Adrenal gland (tissue), 19 donors: ENCODE measurements at places on chromosomes 7 and 10. TPM values are rescaled to one million over a fixed set of nuclear protein-coding genes. Genes with fewer than 3 reads are reported as not detected.

CASP7 gene
- 8.4 TPM for polyA plus RNA-seq

SHTN1 gene
- 14.6 TPM for polyA plus RNA-seq

SEMA3C gene
- polyA plus RNA-seq, result 2.9 TPM

TMEM254 gene
- 11.8 TPM for polyA plus RNA-seq

- DNase-seq, result no peak
Measured at GRCh38 chr7:18313965-18314364, 181.6 kb upstream of the HDAC9 start.

DNA sequence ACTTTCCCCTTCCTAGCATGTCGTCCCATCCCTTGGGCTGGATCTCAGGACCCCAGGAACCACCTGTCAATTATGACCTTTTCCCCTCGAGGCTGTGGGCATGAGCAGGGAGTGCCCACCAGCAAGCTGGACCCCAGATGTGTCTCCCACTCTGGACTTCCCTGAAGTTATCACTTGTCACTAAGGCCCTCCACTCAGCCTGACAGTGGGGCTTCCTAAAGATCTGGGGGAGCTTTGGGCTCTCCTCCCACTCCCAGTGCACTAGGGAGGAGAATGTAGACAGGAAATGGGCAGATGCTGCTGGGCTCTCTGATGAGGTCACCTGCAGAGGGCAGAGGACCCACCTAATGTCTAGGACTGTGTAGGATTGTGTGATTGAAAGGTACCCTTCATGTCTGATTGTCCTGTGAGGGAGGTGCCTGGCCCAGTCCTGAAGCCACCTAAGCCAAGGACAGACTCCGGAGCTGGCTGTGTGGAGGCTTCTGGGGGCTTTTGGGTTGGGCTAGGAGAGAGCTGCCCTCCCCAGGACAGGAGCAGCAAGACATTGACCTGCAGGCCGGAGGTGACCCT is 18.7 kb downstream of the MYO1G start:
- no peak for DNase-seq

FZD1 gene
- 3.3 TPM for polyA plus RNA-seq

- no peak for DNase-seq
Measured at GRCh38 chr10:112184052-112184371, 447 bp upstream of the GPAM start.

GRCh38 chr10:70132098-70133029 is at the start of gene AIFM2:
Gene AIFM2 (minus strand): TSS chr10:70132825. CDS start chr10:70124084, 8,741 bp downstream.
- DNase-seq, result peak; percentile 91

DNA sequence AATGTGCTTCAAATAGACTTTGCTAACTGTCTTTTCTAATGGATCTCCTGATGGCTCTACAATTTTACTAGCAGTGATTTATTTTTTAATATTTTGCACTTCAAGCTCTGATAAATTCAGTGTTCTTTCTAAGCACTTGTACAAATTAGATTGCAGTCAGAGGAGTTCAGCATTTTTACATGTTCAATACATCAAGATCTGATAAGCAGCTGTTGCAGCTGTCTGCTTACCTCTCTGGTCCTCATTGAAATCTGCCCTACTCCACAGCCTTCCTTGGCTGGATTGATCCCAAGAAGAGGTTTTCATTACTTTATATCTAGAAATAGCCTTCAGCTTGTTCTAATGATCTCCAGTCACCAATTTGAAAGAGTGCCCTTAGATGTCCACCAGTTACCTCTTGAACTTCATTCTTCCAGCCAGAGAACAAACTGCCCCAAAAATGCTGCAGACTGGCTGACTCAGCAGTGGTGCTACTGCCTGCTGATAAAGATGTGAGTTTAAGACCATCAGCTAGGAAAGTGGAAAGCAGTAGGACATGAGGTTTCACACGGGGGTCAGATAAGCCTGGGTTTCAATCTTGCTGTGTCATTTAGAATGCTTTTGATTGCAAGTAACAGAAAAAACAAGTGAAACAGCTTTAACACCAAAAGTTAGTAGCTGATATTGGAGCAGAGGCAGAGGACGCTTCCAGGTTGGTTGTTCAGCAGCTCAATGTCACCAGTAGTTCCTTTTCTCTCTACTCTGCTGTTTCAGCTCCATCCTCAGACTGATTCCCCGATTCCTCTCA is 350.9 kb upstream of the NPVF start:
- DNase-seq, result no peak

GRCh38 chr7:115008465-115009114 is 86.7 kb downstream of the MDFIC start:
- DNase-seq, result peak; percentile 37

EDRF1 gene
- polyA plus RNA-seq, result 21.7 TPM

HOXA3 gene
- polyA plus RNA-seq, result 3.7 TPM

HGF gene
- polyA plus RNA-seq, result 7.4 TPM

DNA sequence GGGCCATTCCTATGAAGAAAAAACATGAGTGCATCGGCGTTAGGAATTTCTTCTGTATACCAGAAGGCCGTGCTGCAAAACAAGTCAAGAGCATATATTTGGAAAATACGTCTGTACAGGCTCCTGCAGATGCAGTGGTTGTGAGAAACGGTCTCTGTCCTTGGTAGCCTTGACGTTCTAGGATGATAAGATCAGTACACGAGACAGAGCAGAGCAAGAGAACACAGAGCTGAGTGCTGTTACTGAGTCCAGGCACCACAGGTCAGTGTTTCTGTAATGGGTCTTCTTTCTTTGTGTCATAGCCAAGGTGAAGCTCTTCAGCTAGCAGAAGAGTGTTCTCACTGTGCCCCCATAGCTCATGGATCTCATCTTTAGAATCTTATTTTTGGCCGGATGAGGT is 62.8 kb downstream of the WDR37 start:
- DNase-seq, result peak; percentile 72

DNA sequence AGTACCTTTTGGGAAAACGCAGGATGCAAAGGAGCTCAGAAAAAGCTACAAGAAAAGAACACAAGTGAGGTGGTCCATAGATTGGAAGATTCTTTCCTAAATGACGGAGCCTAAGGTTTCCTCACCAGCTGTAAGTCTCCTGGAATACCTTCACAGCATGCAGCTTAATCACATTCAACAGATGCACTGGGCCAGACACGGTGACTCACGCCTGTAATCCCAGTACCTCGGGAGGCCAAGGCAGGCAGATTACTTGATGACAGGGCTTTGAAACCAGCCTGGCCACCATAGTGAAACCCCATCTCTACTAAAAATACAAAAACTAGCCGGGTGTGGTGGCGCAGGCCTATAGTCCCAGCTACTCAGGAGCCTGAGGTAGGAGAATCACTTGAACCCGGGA is 228.7 kb downstream of the FRMD4A start:
- no peak for DNase-seq

HBP1 gene
- polyA plus RNA-seq, result 76.2 TPM

DNA sequence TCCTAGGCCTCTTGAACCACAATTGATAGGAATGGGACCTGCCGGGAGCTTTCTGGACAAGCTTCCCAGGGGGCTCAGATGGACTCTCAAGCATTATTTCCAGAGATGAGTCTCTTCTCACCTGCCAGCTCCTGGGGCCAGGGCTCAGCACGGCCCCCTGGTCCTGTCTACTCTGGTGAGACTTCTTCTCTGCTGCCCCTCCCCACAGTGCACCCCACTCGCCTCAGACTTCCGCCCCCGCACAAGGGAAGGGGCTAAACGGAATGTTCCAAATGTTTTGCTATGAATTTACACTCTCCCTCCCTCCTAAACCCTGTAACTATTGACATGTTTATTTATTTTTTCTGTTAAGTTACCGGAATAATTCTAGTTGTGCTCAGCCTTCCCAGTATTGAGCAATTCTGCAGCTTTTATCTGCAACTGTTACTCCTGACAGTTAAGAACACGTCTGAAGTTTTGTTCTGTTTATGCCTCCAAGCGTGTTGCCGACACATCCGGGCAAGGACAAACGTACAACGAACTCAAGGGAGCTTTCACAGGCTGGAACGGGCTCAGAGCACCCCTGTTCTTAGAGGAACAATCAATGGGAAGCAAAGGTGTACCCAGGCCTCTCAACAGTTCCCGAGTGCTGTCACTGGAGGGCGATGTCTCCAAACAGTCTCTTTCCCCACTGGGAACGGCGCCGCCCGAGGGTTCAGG is 55.2 kb downstream of the FHIP2A start:
- DNase-seq, result peak; percentile 76

DNA sequence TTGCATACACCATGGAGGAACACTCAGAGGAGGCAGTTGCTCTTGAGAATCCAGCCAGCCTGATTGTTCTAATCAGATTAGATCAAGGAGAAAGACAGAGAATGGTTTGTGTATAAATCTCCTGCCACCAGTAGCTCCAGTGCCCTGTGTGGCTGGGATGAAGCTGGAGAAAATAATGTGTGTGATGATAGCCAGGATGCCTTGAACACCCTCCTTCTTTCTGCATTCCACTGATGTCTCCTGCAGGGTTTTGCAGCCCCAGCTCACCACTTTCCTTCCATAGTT is 614.7 kb upstream of the FOXK1 start:
- DNase-seq, result no peak

DNA sequence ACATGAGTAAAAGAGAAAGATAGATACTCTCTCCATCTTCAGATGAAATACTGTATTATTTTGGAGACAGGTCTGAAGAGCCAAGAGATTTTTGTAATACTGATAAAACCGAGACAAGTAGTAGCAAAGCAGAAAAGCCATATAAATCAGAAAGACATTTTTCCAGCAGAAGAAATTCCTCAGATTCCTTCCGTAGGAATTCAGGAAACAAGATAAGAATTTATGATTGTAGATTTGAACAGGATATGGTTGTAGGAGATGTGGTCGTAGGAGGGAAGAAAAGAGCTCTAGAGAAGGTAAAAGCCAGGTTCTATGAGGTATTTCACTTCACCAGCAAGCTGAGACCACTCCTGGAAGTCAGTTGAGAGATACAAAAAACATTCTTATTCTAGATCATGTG is 17.6 kb upstream of the AASS start:
- no peak for DNase-seq

- DNase-seq, result no peak
Measured at GRCh38 chr7:95758187-95758586, 14.2 kb upstream of the DYNC1I1 start.

DNA sequence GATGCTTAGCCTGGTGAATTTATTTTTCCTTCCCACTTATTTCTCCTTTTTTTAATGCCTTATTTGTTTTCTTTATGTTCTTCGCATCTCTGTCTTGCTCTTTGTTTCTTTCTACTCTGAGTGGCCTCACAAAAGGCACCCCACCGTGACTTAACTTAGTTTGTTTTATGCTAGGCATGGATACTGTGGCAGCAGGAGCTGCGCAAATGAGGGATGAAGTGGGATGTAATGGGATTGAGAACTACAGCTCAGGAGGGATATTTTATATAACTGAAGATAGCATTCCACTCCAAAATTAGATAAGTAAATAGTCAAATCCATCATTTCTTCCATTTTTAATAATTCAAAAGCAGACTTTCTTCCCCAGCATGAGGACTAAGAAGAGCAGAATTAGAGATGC is 1.7 kb upstream of the CACNA2D1 start:
- no peak for DNase-seq

DNA sequence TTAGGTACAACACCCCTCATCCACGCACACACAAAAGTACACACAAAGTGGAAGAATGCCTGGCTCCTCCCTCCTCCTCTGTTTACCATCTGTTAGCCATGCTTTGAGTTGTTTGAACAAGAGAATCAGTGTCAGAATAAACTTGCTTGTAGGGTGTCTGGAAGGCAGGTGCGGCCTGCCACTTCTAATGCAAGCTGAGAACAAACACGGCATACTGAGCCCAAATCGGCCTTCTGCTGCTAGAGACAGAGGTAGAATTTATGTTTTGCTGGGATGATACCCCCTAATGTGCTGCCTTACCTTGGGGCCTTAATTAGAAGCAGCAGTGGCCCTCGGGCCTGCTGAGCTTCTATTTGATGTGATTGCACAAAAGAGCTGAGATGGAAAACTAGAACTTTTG is 24.9 kb upstream of the FAM180A start:
- no peak for DNase-seq

DNA sequence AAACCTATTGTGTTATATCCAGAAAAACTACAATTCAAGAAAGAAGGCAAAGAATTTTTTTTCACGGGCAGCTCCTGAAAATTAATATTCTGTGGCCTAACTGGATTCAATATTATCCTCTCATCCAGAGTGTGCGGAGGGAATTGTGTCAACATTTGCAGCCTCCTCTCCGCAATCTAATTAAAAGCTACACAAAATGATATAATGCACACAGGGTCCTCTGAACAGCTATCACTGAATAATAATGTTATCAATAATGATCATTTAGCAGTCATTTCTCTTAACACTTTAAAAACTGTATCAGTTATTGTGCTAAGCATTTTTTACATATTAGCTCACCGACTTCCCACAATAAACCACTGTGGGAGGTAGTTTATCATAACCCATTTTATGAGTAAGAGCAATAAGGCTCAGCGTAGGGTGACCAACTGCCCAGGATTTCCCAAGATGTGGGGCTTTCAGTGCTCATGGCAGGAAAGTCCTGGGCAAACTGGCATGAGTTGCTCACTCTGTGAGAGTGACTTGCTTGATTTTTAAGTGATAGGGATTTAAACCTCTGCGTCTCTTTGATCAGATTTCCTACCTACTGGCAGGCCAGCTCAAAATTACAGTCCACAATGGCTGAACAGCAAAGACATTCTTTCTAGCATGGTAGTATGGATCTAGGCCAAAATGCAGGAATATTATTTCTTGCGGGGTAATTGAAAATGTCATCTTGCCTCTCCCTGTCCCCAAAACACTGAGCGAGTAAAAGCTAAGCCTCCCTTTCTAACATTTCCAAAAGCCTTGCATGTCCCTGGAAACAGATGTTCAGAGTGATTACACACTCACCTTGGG is 65.7 kb downstream of the AOAH start:
- no peak for DNase-seq

DNA sequence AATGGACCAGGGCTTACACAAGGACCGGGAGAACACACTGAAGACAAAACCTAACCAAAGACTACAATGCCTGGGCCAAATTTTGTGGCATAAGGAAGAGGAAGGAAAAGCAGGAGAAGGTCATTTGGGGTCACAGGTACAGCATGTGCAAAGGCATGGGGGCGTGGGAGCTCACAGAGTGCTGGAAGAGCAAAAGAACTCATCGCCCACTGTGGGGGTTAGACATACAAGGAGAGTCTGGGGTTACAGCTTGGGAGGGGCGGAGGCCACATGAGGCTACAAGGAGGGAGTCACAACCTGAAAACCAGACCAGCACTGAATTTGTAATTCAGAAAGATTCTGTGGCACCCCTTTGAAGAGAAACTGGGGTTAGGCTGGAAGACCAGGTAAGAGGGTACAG is 9.7 kb downstream of the PUS7 start:
- DNase-seq, result no peak

PPP1R17 gene
- 6.2 TPM for polyA plus RNA-seq

EN2 gene
- polyA plus RNA-seq, result 0.07 TPM

GRCh38 chr7:151940048-151940811 is 16.0 kb upstream of the GALNTL5 start:
- DNase-seq, result no peak

- DNase-seq, result no peak
Measured at GRCh38 chr7:129202058-129202777, 13.8 kb downstream of the SMO start.

MUC12 gene
- polyA plus RNA-seq, result 3.3 TPM

GPR85 gene
- 1.7 TPM for polyA plus RNA-seq

ARHGAP21 gene
- 66.6 TPM for polyA plus RNA-seq

DNA sequence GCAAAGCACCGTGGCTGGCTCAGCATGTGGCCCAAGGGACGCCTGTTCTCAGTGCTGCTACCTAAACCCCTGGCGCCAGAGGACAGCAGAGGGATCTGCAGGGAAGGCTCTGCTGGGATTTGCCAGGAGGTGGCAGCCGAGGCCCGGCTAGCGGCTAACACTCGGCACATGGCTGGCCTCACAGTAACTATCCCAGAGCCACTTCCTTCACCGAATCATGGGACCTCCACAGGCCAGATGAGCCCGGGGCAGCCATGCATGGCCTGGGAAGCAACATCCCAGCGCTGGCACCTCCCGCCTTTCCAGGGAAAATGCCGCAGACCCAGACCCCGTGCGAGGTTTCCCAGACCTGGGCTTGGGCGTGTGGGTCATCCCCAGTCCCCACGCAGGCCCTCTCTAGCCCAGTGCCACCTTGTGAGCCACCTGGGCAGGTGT is 36.4 kb downstream of the DPYSL4 start:
- peak; percentile 92 for DNase-seq
